A549 treated with Hydrocortisone at 1 μM for 4 hours (cell line): ENCODE measurements at places on chromosomes 6 and 20. TPM values are rescaled to one million over a fixed set of nuclear protein-coding genes. Genes with fewer than 3 reads are reported as not detected.

The ERMARD gene
- 6.3 to 8.5 TPM (median 7.6 TPM) in 5 replicates for total RNA-seq

The MMP24 gene
- total RNA-seq = 29.2 to 32.4 TPM (median 29.6 TPM) in 5 replicates

The OOEP gene
- not detected in 5 replicates for total RNA-seq

The OPRL1 gene
- 1.0 to 1.7 TPM (median 1.2 TPM) in 5 replicates for total RNA-seq

The FRS3 gene
- 2.0 to 2.8 TPM (median 2.2 TPM) in 5 replicates for total RNA-seq

The BPI gene
- not detected in 5 replicates for total RNA-seq

The ACTL10 gene
- total RNA-seq = 0.06 TPM in 2 of 5 replicates, not detected in the others

The CCM2L gene
- total RNA-seq = 0.28 to 0.68 TPM (median 0.36 TPM) in 5 replicates

The RBM38 gene
- 26.3 to 34.8 TPM (median 34.4 TPM) in 5 replicates for total RNA-seq

The BMP5 gene
- not detected in 5 replicates for total RNA-seq

The GSTA1 gene
- not detected in 5 replicates for total RNA-seq

The MPIG6B gene
- not detected in 5 replicates for total RNA-seq

The HCK gene
- 0.09 to 0.13 TPM (median 0.11 TPM) in 5 replicates for total RNA-seq

The HTR1E gene
- total RNA-seq = not detected in 5 replicates

The PSORS1C1 gene
- total RNA-seq = 3.2 to 6.3 TPM (median 4.4 TPM) in 5 replicates

The SAMD5 gene
- total RNA-seq = 0.43 to 0.75 TPM (median 0.52 TPM) in 5 replicates

The NKAIN4 gene
- total RNA-seq = 4.3 to 6.9 TPM (median 5.0 TPM) in 5 replicates

The LIN28B gene
- total RNA-seq = 0.87 to 1.7 TPM (median 1.4 TPM) in 5 replicates

The PAX1 gene
- total RNA-seq = not detected in 5 replicates

The VWA7 gene
- total RNA-seq = 1.1 to 1.7 TPM (median 1.5 TPM) in 5 replicates

The SPATS1 gene
- not detected in 5 replicates for total RNA-seq

The CALHM6 gene
- not detected in 5 replicates for total RNA-seq

The SLC22A2 gene
- total RNA-seq = 0.05 to 0.18 TPM (median 0.05 TPM) in 3 of 5 replicates, not detected in the others

The KIF16B gene
- 12.0 to 18.7 TPM (median 14.3 TPM) in 5 replicates for total RNA-seq

The EBF4 gene
- 2.2 to 5.1 TPM (median 2.7 TPM) in 5 replicates for total RNA-seq

The GABBR1 gene
- 3.7 to 5.8 TPM (median 4.8 TPM) in 5 replicates for total RNA-seq

The MEI4 gene
- not detected in 5 replicates for total RNA-seq

The RPS6KA2 gene
- total RNA-seq = 0.07 to 0.38 TPM (median 0.21 TPM) in 5 replicates

The TGM3 gene
- 0.06 to 0.12 TPM (median 0.07 TPM) in 4 of 5 replicates, not detected in the other for total RNA-seq

The CPNE5 gene
- total RNA-seq = 0.12 to 0.16 TPM (median 0.14 TPM) in 5 replicates

The ACTR5 gene
- total RNA-seq = 9.0 to 9.7 TPM (median 9.4 TPM) in 5 replicates

The PRDM13 gene
- 0.71 to 1.1 TPM (median 0.83 TPM) in 5 replicates for total RNA-seq

The HDGFL1 gene
- total RNA-seq = not detected in 5 replicates

The TINAG gene
- not detected in 5 replicates for total RNA-seq

The ECT2L gene
- total RNA-seq = not detected in 5 replicates

The SLC35D3 gene
- total RNA-seq = 0.05 to 0.09 TPM (median 0.06 TPM) in 3 of 5 replicates, not detected in the others

The SYNGAP1 gene
- total RNA-seq = 3.1 to 4.8 TPM (median 4.4 TPM) in 5 replicates

The COL12A1 gene
- total RNA-seq = 4.0 to 7.8 TPM (median 4.6 TPM) in 5 replicates

The SLC4A11 gene
- 9.2 to 15.1 TPM (median 13.6 TPM) in 5 replicates for total RNA-seq

The DDO gene
- 0.08 to 0.16 TPM (median 0.08 TPM) in 5 replicates for total RNA-seq

The SIRPD gene
- total RNA-seq = not detected in 5 replicates

The MEP1A gene
- total RNA-seq = 0.05 TPM in 1 of 5 replicates, not detected in the others

The DUSP15 gene
- total RNA-seq = 0.39 to 1.0 TPM (median 0.83 TPM) in 5 replicates

The SCGN gene
- 0.17 to 0.36 TPM (median 0.21 TPM) in 5 replicates for total RNA-seq

The SCUBE3 gene
- total RNA-seq = 0.02 to 0.09 TPM (median 0.05 TPM) in 5 replicates

The CAP2 gene
- 10.0 to 14.3 TPM (median 11.5 TPM) in 5 replicates for total RNA-seq

The LAMA4 gene
- 1.1 to 1.5 TPM (median 1.3 TPM) in 5 replicates for total RNA-seq

The RCAN2 gene
- not detected in 5 replicates for total RNA-seq

The WFDC10B gene
- not detected in 5 replicates for total RNA-seq

The ARFGEF3 gene
- total RNA-seq = 0.44 to 0.66 TPM (median 0.51 TPM) in 5 replicates

The OR2H2 gene
- not detected in 5 replicates for total RNA-seq

The NOTCH4 gene
- 0.57 to 0.80 TPM (median 0.75 TPM) in 5 replicates for total RNA-seq
